Body of pancreas (tissue), 4 donors: ENCODE measurements at places on chromosomes 12 and 14. TPM values are rescaled to one million over a fixed set of nuclear protein-coding genes. Genes with fewer than 3 reads are reported as not detected.

Gene SIX1
- not detected for total RNA-seq

Gene PZP
- not detected for total RNA-seq

Gene DPPA3
- total RNA-seq = not detected

Gene HOXC12
- not detected for total RNA-seq

Gene SLC25A47
- total RNA-seq = not detected

Gene LBHD2
- total RNA-seq = not detected

Gene NPFF
- not detected for total RNA-seq

Gene FOXG1
- total RNA-seq = not detected

Gene GLIPR1L1
- not detected for total RNA-seq

Gene P3H3
- total RNA-seq = 17.6 TPM

Gene CPNE6
- total RNA-seq = not detected

DNA sequence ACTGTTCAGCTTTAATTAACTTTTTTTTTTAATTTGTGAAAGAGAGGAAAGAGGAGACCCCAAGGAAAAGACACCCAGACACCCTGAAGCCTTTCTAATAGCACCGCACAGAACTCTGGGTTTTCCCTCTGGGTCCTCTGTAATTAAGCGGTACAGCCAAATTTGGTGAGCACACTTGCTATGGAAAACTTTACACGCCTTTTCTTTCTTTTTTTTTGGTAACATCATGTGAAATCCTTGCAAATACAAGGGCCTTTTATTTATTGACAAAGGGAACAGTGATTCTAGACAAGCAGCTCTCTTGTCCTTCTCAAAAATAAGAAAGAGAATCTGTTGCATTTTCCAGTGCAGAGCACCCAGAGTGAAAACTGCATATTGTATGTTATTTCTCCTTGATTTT lies 44.4 kb upstream of the CPM start:
- DNase-seq = no peak

DNA sequence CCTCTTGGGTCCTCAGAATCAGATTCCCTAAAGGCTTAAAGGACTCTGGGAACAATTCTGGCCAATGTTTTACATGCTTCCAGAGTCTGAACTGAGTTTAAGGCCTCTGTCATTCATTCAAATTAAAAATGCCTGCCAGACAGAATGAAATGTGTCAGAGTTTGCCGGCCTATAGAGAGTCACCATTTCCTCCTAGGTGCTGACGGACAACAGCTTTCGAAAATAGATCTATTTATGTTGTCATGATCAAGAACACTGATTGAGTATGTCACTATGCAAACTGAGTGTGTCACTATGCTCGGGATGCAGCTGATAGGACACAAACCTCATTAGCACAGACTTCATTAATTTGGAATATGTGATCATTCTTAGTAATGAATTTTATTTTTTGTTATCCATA lies 151.4 kb upstream of the TMCC3 start:
- no peak for DNase-seq

- no peak for DNase-seq
These were observed 69.7 kb downstream of the CMAS start for GRCh38 chr12:22115711-22116110.

DNA sequence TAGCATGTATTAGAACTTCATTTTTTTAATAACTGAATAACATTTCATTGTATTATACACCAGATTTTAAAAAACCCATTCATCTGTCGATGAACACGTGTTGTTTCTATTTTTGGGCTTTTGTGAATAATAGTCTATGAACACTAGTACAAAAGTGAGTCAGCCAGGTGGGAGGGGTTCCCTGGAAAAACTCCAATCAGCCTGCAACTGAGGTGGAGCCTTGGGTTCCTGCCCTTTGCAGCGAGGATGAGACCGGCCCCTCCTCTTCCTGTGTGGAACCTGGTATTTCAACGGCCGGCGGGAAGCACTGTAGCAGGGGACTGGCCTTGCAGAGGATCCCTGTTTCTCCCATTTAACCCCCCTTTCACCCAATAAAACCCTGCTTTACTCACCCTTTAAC lies 56.1 kb downstream of the LMNTD1 start:
- DNase-seq = no peak

GRCh38 chr12:92467886-92468285 lies 234.9 kb upstream of the PLEKHG7 start:
- DNase-seq = no peak

DNA sequence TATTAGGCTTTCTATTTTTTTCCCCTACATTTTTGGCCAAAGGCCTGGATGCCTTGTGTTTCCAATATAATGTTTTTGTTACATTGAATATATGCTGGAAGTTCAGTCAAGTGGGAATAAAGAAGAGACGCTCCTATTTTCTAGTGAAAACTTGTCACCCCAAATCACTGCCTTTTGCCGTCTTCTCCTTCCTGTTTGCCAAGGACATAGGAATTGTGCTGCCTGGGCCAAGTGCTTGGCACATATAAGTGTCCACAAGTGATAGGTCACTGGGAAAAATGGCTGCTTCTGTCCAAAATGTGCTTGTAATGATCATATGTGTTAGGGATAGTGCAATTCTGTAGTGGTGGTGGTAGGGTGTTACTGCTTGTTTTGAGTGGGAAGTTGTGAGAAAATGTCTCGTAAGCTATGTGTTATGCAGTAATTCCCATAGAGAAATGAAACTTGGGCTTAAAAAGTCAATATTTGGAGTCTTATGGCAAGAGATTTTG lies 11.6 kb upstream of the KCNJ8 start:
- no peak for DNase-seq

- peak; percentile 57 for DNase-seq
These were observed 756 bp downstream of the TULP3 start for GRCh38 chr12:2891240-2892053.

- DNase-seq = no peak
These were observed 100.6 kb downstream of the DPF3 start for GRCh38 chr14:72793156-72793939.

DNA sequence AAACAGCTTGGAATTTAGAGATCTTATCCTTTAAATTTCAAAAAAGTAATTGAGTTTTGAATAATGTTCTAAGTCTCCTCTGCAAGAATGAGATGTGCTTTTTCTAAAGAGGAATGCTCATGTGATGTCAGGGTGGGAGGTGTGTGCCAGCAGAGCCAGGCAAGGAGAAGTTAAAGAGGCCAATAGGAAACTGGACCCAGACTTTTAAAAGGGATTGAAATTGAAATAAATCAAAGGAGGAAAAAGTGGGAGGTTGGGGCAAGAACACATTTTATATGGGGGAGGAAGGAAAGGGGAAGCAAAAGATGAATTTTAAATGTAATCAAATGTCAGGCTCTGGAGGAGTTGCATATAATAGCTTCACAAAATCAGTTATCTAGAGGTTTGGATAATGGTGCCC lies 126.1 kb downstream of the FIGNL2 start:
- DNase-seq = no peak

DNA sequence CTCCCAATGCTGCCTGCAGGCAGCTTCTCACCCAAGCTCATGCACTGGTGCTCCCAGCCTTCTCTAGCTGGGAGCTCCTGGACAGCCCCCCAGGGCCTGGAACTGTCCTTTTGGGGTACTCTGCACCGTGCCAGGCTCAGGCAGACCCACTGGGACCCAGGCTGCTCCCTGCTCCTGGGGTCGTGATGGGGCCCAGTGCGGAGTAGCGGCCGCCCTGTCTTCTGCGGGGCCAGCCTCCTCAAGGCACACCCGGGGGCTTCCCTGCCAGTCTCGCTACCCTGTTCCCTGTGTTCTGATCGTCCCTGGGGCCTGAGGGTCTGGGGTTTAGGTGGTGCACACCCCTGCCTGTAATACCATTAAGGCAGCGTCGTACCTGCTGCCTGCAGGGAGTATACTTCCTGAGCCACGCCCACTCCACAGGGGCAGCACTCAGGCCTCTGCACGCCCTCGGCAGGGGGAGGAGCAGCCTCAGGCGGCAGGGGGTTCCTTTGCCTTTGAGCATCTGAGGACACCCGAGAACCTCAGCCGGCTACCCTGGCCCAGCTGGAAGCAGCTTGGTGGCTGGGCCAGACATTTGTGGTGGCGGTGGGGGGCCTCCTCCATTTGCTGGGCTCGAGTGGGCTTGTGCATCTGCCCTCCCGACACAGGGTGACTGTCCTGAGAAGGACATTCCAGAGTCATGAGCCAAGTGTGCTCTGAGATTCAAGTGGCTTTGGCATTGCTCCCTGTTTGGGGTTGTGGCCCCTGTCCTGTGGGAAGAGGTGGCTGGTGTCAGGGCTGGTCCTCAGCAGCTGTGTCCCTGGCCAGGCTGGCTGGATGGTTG lies 9.2 kb upstream of the CRIP2 start:
- DNase-seq = no peak

DNA sequence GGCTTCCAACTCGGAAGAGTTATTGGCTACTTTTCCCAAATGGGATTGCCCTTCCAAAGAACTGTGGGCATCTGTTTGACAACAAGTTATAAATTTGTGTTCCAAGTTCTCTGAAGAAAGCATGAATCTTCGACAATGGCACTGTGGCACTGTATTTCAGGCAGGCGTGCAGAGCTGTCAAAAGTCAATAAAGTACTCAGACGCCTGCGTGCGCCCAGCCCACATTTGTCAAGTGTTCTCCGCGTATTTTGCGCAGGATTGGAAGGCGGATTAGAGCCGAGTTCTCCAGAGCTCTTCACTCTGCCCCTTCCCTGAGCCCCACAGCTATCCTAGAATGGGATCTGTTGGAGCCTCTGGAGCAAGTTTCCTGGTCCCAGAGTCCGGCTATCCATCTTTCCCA lies 103.2 kb downstream of the SLC25A47 start:
- no peak for DNase-seq

- DNase-seq = no peak
These were observed 5.7 kb upstream of the NKX2-8 start for GRCh38 chr14:36588119-36588518.
